ENCODE measurements at places on chromosomes 2 and 18. TPM values are rescaled to one million over a fixed set of nuclear protein-coding genes. Genes with fewer than 3 reads are reported as not detected.

Gene DYSF
- 4.6 TPM for total RNA-seq

Gene ALPI
- total RNA-seq, result not detected

Gene NGEF
- total RNA-seq, result not detected

Gene GULP1
- not detected for total RNA-seq

GRCh38 chr18:56443166-56443907 lies 195.1 kb downstream of the TXNL1 start:
- no peak for DNase-seq

DNA sequence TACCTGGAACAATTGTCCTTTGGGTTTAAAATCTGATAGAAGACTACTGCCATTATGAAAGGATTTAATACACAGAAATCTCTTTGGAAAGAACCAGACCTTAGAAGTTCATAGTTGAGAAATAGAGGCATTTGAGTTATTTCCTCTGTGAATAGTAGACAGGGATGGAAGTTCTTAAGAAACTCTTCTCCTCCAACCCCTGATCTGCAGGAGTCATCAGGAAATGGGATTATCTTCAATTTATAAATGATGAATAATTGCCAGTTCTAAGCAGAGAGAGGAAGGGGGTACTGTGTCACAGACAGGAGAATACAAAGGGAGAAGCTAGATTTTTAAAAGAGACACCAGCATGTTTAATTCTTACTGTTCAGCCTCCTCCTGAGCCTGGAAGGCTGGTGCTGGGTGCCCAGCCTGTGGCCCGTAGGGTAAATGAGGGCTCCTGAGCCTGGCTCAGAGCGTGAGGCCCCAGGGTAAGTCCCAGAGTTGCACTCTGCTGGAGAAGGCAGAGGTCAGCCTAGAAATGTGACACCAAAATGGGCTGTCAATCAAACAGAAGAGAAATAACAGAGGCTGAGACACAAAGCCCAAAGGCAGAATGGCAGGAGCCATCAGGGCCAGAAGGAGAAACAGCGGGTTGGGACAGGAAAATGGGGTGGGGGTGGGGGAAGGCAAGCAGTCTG lies 58.2 kb upstream of the PKDCC start:
- DNase-seq, result no peak

DNA sequence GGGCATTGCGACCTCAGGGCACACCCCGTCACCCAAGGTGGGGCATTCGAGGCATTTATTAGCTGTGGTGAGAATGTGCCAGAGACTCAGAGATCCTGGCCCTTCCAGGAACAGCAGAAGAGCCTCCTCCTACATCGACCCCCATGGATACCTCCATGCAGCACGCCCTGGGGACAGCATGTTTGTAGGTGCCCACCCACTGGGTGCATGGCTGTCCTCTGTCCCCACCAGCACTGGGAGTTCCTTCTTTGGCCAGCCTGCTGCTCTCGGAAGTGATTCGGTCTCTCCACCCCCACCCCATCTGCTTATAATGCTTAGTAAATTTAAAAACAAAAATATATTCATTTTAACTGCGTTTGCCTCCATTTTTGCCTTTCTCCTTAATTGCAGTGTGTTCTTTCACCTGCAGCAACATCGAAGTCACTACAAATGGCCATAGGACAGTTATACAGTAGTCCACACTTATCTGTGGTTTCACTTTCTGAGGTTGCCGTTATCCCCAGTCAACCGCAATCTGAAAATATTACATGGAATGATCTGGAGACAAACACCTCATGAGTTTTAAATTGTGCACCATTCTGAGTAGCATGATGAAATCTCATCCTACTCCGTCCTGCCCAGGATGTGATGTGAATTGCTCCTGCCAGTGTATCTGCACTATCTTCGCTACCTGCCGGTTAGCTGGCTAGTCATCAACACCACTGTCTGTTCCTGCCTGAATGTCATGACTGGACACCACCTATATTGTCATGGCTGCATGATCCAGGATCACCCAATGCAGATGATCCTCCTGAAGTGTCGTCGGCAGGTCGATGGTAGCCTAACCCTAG lies 29.6 kb upstream of the ZCCHC2 start:
- no peak for DNase-seq

DNA sequence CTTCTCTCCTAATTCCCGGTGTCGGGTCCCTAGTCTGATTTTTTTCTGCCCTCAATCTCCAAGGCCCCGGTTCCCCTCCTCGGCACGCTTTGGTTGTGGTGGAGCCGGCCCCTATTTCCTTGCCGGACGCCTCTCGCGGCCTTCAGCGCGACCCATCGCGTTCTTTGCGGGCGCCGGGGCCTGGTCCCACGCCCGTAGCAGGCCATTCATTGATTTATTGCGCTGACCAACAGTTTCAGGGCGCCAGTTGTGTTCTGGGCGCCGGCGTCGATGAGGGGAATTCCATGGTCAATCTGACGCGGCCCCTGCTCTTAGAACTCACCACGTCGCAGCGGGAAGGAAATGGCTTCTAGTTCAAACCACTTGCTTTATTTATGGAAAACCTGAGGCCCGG lies 396 bp downstream of the CNOT9 start:
- DNase-seq, result peak; percentile 56

- peak; percentile 68 for DNase-seq
These were observed 31.5 kb upstream of the NFE2L2 start for GRCh38 chr2:177296040-177296439.

GRCh38 chr2:128630974-128631697 lies 312.5 kb upstream of the HS6ST1 start:
- DNase-seq, result no peak

DNA sequence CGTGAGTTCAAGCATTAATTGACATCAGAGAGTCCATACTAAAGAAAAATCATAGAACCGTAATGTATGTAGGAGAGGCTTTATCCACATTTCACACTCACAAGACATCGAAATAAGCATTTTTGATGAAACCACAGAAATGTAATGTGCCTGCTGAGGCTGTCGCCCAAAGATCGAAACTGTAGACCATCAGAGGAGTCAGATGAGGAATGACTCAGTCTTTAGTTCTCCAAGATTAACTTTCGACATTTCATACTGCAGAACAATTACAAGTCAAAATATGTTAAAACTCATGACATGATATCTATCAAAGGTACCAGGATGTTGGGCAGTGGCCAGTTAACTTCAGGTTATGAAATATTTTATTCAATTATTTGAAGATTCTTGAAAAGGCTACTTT lies 79.6 kb downstream of the RAB31 start:
- no peak for DNase-seq

- no peak for DNase-seq
These were observed 164.0 kb upstream of the SESTD1 start for GRCh38 chr2:179428649-179429048.

- DNase-seq, result no peak
These were observed 38.1 kb downstream of the ZNF236 start for GRCh38 chr18:76860411-76860810.

DNA sequence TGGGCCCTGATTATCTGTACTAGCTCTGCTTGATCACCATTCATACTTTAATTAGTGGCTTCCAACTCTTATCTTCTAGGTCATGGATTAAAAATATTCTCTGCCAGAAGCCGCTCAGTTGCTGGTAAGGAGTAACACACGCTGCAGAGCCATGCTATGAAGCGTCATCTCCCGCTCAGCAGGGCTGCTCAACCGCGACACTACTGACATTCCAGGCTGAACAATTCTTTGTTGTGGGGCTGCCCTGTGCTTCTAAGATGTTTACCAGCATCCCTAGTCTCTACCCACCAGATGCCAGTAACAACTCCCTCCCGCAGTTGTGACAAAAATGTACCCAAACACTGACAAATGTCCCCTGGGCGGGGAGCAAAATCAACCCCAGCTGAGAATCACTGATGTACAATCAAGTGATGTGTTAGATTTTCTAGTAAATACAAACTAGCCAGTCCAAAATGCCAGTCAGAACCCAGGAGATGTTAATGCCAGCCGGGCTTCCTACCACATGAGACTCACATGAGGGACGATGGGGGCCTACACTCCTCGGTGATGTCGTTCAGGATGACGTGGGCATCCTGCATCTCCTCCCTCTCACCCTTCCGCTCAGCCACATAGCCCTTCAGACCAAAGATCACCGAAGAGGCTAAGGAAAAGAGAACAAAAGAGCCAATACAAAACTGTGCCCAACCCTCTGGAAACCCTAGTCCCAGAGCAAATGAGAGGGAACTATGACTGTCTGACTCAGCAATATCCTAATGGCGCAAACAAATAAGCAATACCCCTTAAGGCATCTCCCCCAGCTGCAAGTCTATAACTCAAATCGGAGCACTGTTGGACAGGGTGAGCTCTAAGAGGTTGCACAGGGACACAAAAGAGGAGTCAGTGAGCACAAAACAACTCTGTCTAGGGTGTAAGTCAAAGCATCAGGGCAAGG lies 15.6 kb downstream of the ILKAP start:
- no peak for DNase-seq

DNA sequence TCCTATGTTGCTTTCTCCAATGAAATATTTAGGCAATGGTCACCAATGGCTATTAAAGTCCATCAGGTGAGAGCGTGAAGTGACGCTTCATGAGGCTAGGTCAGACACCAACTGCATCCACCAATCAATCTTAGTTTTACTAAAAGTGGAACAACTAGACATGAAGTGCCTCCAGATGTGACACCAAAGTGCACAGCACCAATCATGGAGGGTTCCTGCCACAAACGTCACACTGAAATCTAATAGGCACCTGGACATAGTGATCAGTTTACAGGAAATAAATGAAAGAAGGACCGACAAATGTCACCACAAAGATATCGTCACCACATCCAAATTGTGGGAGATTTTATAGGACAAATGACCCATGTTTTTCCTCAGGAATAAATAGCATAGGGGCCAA lies 70.5 kb downstream of the PSMG2 start:
- DNase-seq, result no peak

DNA sequence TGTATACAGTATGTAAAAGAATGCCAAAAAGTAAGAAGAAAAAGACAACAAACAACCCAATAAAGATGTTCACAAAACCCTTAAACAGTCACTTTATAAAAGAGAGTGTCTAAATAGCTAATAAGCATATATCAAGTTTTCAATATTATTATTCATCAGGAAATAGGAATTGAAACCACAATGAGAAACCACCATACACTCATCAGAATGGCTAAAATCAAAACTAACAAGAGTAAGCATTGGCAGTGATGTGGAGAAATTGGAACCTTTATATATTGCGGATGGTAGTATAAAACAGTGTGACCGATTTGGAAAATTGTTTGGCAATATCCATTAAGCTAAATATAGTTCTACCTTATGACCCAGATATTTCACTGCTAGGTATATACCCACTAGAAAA lies 20.5 kb upstream of the TGFA start:
- DNase-seq, result no peak

DNA sequence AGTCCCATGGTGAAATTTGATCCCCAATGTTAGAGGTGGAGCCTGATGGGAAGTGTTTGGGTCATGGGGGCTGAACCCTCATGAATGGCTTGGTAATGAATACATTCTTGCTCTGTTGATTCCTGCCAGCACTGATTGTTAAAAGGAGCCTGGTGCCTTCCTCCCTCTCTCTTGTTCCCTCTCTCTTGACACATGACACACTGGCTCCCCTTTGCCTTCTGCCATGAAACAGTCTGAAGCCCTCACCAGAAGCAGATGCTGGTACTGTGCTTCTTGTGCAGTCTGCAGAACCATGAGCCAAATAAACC lies 30.6 kb upstream of the EPC2 start:
- no peak for DNase-seq

DNA sequence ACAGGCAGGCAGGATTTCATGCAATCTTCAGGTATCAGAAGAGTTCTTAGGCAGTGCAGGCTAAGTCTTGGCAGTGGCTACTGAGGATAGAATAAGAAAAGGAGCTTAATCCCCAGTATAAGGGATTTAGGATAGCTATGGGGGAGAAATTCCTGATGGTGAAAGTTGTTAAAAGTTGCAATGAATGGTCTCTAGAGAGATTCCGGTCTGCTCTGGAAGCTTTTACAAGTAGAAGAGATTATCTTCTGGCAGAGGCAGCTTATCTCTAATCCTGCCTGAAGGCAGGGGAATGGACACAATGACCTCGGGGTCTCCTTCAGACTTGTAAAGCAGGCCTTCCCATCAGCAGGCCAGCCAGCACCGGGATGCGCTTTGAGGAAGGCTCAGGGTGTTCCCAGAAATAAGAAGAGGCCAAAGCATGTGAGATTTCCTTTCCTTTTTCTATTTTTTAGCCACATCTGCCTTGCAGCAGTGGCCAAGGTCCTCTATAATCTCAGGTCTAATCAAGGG lies 253.9 kb upstream of the KLHL29 start:
- DNase-seq, result no peak
